ENCODE measurements at places on chromosomes 7 and 10.
A peak's percentile ranks its signal among the peaks of the same experiment; 100 is the strongest.

- DNase-seq = peak; percentile 43
These were observed 95.3 kb downstream of the CUX1 start for GRCh38 chr7:101912716-101913110.

- peak; percentile 81 for DNase-seq
These were observed 4.9 kb upstream of the PHKG1 start for GRCh38 chr7:56097700-56098099.

- no peak for DNase-seq
These were observed 89.1 kb downstream of the TNS3 start for GRCh38 chr7:47492716-47493325.

DNA sequence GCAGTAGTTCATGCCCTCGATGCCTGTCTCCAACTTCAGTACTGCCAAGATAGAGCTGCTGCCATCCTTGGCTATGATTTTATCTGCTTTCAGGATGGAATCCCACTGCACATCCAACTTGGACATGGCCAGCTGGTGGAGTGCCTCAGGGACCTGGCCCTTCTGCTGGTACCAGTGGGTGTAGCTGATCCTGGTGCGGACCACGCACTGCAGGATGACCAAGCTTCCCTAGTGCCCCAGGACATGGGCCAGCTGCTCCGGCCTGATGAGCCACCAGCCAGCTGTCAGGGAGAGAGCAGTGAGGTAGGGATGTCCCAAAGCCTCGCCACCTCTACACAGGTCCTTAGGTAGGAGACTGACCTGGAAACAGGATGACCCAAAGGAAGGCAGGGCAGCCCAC is 49.0 kb upstream of the TARP start:
- DNase-seq = no peak

All from fibroblast of skin of right biceps (primary cell).